ENCODE measurements at places on chromosomes 11 and 22.

DNA sequence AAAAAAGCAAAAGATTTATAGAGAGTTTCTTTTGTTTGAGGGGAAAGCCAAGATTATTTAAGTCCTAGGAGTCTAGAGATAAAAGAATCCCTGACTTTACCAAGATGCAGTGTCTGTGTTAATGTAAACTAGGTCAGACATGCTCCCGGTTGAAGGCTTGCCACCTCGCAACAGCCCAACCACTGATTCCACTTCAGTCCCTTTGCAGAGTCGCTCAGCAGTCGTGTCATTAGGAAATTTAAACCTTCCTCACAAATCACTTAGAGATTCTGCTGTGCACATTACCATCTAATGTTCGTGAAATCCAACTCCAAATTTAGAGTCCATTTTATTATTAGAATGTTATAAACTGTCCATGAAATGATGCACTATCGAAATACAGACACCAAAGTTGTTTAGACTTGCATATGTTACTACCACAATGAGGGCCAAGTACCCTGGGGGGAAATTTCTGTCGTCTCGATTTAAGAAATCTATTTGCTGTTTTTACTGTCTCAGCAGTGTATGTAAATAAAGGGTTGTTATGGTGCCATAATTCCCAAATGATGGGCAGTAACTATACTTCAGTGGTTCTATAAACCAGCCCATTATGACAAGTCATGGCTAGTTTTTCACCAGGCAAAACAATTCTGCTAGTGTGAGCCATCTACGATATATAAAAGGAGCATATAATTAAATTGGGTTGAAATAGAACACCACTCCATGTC lies 101.4 kb upstream of the MTNR1B start:
- no peak for DNase-seq

- no peak for DNase-seq
Measured at GRCh38 chr11:36953976-36954375, 355.9 kb upstream of the RAG2 start.

DNA sequence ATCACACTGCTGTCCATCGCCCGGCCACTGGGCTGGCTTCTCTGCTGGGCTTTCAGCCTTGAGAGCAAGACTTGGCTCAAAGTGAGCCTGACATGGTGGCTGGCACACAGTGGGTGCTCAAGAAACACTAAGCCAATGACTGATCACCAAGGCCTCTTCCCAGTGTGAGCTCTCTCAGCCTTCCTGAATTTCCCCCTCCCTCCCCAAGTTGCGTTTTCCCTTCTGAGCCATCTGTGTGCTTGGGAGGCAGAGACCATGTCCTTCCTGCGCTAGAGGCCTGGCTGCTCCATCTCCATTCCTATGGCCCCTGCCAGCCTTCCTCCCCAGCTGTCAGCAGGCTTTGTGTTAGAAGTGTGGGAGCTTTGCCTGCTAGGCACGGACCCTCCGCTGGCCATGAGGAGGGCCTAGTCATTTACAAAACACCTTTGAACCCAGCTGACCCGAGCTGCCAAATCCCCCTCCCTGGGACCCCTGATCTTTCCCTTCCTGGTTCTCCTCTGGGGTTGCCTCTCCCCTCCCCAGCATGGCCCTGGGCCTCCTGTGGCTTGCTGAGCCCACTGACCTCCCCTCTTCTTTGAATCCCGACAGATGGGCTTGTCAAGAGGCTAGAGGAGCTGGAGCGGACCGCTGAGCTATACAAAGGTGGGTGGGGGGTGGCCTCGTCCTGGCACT lies 13.2 kb downstream of the PICK1 start:
- no peak for DNase-seq

GRCh38 chr11:832529-833113 lies at the start of gene CD151:
Gene CD151, plus strand, starts transcription at chr11:832952. Its CDS starts 3,118 bp downstream, at chr11:836070.
- no peak for DNase-seq

GRCh38 chr11:19546325-19546724 lies 166.3 kb upstream of the NAV2 start:
- no peak for DNase-seq

- DNase-seq = no peak
Measured at GRCh38 chr22:31148953-31149627, 8.8 kb upstream of the PLA2G3 start.

- no peak for DNase-seq
Measured at GRCh38 chr11:130261571-130261970, 53.1 kb downstream of the ZBTB44 start.

DNA sequence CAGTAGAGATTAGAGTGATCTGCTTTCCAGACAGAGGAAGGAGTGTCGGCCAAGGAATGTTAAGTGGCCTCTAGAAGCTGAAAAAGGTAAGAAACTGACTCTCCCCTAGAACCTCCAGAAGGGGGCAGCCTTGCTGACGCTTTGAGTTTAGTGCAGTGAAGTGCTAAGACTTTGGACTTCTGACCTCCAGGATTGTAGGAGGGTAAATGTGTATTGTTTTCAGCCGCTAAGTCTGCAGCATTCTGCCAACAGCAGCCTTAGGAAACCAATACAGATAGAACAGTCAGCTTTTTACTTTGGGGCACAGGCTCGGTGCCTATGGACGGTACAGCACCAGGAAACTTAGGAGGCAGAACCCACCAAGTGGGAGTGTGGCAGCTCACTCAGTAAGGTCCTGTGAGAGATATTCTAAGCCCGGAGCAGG lies 3.6 kb upstream of the TBC1D22A start:
- DNase-seq = no peak

GRCh38 chr11:28472904-28473303 lies 364.7 kb downstream of the METTL15 start:
- no peak for DNase-seq

DNA sequence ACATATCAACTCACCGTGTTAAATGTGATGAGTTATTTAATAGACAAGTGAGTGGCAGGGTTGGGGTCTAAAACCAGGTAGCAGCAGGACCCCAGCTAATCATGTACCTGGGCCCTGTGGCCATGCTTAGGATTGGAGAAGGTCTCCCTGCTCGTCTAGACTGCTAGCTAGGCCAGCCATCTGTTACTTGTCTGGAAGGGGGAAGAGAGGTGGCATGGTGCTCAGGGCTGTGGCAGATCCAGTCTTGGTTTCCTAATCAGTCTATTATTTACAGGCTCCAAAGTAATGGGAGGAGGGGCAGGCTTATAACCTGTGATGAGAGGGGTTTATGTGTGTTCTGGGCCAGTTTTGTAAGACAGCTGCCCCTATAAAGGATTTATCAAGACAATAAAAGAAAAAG lies 105.9 kb downstream of the NTM start:
- DNase-seq = no peak

DNA sequence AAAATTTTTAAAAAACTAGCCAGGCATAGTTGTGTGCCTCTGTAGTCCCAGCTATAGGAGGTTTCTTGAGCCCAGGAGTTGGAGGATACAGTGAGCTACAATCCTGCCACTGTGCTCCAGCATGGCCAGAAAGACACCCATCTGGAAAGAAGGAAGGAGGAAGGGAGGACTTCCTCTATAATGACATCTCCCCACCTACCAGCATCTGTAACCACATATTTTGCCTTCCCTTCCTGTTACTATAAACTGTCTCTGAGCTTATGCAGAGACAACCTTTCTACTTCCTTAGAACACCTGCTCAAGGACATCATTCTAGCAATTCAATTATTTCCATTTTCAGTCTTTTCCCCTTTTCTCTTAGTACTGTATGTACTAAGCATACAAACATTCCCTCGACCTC lies 2.2 kb upstream of the NUP160 start:
- DNase-seq = no peak

- DNase-seq = no peak
Measured at GRCh38 chr11:78365381-78365792, 52.2 kb downstream of the GAB2 start.

GRCh38 chr22:29302402-29302680 lies 4.1 kb upstream of the GAS2L1 start:
- DNase-seq = no peak

DNA sequence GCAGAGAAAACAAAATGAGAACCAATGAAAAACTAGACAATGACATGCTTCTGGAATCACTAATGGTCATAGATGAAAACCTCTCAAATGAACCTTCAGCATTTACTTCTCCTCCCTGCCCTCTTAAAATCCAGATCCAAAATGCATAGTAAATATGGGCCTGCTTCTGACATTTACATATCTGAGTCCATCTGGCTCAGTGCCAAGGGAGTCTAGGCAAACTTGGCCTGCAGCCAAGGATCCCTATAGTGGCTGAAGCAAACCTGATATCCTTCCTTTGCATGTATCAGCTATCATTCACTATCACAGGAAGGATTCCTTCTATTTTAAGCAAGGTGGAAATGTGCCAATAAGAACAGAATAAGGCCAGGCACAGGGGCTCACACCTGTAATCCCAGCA lies 104.8 kb downstream of the C11orf58 start:
- DNase-seq = no peak

DNA sequence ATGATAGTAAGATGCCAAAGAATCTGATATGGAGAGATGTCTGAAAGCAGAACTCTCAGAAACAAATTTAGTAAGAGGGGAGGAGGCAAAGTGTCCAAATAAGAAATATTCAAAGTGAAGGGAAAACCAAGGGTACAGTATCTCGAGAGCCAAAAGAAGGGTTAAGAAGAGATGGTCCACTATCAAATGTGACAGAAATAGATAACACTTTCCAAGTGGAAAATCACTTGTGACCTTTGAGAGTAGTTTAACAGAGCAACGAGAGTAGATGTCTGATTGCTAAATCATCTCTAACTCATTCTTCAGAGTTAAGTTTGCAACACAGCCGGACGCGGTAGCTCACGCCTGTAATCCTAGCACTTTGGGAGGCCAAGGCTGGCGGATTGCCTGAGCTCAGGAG lies 4.3 kb upstream of the BUD13 start:
- DNase-seq = no peak

DNA sequence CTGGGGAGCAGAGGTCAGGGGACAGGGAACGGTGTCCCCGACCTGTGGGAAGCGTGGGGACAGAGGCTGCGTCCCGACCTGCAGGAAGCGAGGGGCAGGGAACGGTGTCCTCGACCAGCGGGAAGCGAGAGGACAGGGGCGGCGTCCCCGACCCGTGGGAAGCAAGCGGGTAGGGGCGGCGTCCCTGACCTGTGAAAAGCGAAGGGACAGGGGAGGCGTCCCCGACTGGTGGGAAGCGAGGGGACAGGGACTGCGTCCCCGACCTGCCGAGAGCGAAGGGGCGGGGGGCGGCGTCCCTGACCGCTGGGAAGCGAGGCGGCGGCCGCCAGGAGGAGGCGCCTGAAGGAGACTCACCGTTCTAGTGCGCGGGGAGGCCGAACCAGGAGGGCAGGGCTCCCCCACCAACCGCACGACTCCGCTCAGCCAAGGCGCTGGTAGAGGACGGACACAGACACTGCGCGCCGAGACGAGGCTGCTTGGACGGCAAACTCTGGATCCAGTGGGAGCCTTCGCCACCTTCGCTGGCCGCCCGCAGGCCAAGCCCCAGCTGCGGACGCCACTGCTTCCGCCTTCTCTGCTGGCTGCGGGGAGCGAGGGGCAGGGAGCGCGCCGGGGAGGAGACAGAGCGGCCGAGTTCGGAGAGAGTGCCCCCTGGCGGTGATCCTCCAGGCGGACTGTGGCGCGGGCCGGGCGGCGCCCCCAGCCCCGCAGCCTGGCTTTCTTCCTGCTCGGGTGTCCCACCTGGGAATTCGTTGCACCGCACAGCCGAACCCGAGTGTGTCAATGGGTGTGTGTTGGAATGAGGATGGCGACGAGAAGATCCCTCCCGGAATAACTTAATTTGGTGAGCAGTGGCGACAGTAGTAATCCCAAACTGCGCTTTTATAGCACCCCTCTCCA lies at the start of gene TRAF6:
TSS of gene TRAF6 (minus strand) at position 579 of the 900 bp plus-strand sequence. CDS start 8,757 bp downstream, outside the sequence.
- DNase-seq = peak; percentile 72

- DNase-seq = no peak
Measured at GRCh38 chr22:45731041-45731797, 59.6 kb downstream of the ATXN10 start.

GRCh38 chr11:13046637-13047570 lies 37.8 kb downstream of the RASSF10 start:
- no peak for DNase-seq

GRCh38 chr11:127587511-127587910 lies 586.9 kb upstream of the KIRREL3 start:
- no peak for DNase-seq

- DNase-seq = no peak
Measured at GRCh38 chr11:111514216-111515031, at the start of gene HOATZ. Gene HOATZ, plus strand, starts transcription at chr11:111514778. Its CDS starts 7 bp downstream, at chr11:111514785.

- DNase-seq = peak; percentile 26
Measured at GRCh38 chr11:76380159-76380976, 564 bp downstream of the THAP12 start.

- no peak for DNase-seq
Measured at GRCh38 chr11:111063726-111064517, 181.6 kb upstream of the POU2AF2 start.

DNA sequence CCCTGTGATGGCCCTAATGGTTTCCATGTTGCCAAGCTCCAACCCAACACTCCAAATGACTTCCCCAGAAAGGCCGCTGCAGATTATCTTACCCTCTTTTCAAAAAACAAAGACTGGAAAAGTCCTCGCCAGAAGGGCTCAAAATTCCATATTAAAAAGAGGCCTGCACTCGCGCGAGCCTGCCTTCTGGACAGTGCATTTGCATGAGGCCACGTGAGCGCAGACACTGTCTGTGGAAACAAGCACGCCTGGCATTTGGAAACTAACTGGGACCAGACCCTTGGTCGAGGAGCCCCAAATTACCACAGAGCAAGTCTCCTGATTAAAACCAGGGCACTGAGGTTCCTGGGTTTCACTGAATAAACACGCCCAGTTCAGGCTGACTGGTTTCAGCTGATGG lies 42.9 kb downstream of the ABTB2 start:
- DNase-seq = no peak

GRCh38 chr11:47983464-47984397 lies 3.4 kb downstream of the PTPRJ start:
- DNase-seq = no peak

All from T-helper 22 cell (primary cell).